Activated naive CD8-positive, alpha-beta T cell treated with anti-CD3 and anti-CD28 coated beads for 36 hours (primary cell): ENCODE measurements at places on chromosomes 4 and X. TPM values are rescaled to one million over a fixed set of nuclear protein-coding genes. Genes with fewer than 3 reads are reported as not detected.

DNA sequence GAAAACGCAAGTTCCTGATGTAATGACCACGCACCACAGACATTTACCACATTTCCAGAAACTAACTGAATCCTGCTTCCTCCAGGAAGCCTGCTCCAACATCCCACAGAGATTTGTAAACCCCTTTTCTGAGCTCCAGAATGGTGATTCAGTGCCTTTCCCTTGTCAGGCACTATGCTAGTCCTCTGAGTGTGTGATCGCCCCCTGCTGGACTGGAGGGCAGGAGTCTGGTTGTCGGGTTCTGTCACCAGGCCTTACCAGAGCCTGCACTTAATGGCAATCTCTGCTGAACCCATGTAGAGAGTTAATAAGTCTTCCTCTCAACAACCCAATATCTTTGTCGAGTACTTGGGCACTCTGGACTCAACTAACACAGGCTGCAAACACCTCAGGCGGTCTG, 14.5 kb upstream of the KDM5C start:
- peak; percentile 50 for DNase-seq
- H3K4me1 ChIP-seq, result peaks cover 8% of the 10 kb centered on the region
- H3K4me3 ChIP-seq, result no peak overlapping the region
- H3K27me3 ChIP-seq, result no peaks in the 10 kb centered on the region
- H3K27ac ChIP-seq, result peak overlapping the region; percentile 65

GRCh38 chrX:74450803-74451449, 29.6 kb downstream of the SLC16A2 start:
- H3K27ac ChIP-seq, result peak overlapping the region; percentile 63
- no peak for DNase-seq
- H3K36me3 ChIP-seq, result no peaks in the 10 kb centered on the region
- no peaks in the 10 kb centered on the region for H3K27me3 ChIP-seq

ODAPH gene
- total RNA-seq, result not detected

DNA sequence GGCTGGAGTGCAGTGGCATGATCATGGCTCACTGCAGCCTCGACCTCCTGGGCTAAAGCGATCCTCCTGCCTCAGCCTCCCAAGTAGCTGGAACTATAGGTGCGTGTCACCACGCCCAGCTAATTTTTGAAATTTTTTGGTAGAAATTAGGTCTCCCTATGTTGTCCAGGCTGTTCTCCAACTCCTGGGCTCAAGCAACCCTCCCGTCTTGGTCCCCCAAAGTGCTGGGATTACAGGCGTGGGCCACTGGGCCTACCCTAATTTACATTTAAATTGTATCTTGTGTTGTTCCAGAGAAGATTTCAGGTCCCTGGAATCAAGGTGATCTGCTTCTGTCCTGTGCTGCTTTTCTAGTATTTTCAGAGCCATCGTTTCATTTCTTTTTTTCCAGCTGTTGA, 1.2 kb upstream of the LRPAP1 start:
- no peaks in the 10 kb centered on the region for H3K27me3 ChIP-seq
- no peak for DNase-seq
- H3K27ac ChIP-seq, result no peak overlapping the region
- peaks cover 18% of the 10 kb centered on the region for H3K4me1 ChIP-seq

GRCh38 chr4:183831683-183832082, 73.4 kb upstream of the STOX2 start:
- H3K4me3 ChIP-seq, result no peak overlapping the region
- H3K27ac ChIP-seq, result no peak overlapping the region
- H3K4me1 ChIP-seq, result peaks cover 3% of the 10 kb centered on the region
- no peaks in the 10 kb centered on the region for H3K36me3 ChIP-seq

GPR173 gene
- 0.64 TPM for total RNA-seq

ASB5 gene
- total RNA-seq, result not detected

HSFX3 gene
- total RNA-seq, result not detected

DNA sequence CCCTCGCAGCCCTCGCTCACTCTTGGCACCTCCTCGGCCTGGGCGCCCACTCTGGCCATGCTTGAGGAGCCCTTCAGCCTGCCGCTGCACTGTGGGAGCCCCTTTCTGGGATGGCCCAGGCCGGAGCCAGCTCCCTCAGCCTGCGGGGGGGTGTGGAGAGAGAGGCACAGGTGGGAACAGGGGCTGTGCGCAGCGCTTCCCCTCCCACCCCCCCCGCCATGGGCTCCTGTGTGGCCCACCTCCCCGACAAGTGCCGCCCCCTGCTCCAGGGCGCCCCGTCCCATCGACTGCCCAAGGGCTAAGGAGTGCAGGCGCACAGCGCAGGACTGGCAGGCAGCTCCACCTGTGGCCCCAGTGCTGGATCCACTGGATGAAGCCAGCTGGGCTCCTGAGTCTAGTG, 220.2 kb downstream of the STPG2 start:
- H3K4me3 ChIP-seq, result no peak overlapping the region
- no peaks in the 10 kb centered on the region for H3K27me3 ChIP-seq
- DNase-seq, result no peak
- H3K27ac ChIP-seq, result no peak overlapping the region
- no peaks in the 10 kb centered on the region for H3K36me3 ChIP-seq

GAGE12J gene
- not detected for total RNA-seq
